Activated CD8-positive, alpha-beta T cell treated with anti-CD3 and anti-CD28 coated beads, Interleukin-2, amount 10 ng/mL, durations not matched to agents 7 days and 5 days (primary cell): ENCODE measurements at places on chromosomes 13 and 19. TPM values are rescaled to one million over a fixed set of nuclear protein-coding genes. Genes with fewer than 3 reads are reported as not detected.

ZNF98 gene
- not detected for total RNA-seq

SIX5 gene
- 0.89 TPM for total RNA-seq

DNA sequence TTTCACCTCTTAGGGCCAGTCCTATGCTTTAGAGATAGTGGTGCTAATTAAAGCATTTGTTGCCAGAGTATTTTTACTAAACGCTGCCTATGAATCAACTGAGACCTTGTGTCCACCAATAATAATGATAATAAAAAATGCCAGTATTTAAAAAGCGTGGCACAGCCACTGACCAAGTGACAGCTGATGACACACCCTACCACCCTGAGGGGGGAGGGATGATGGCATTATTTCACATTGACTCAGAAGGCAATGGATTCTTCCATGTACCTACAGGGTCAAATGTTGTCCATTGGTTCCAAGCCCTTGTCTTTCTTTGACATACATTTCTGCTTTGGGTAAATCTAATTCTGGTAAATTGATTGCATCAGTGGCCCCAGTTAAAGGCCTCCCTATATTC, 384.4 kb downstream of the DLEU7 start:
- H3K27ac ChIP-seq = no peak overlapping the region
- H3K36me3 ChIP-seq = no peaks in the 10 kb centered on the region
- no peak overlapping the region for H3K4me3 ChIP-seq

GRCh38 chr13:101522607-101523006, 70.1 kb downstream of the ITGBL1 start:
- peaks cover 15% of the 10 kb centered on the region for H3K27me3 ChIP-seq
- DNase-seq = no peak
- peaks cover 8% of the 10 kb centered on the region for H3K36me3 ChIP-seq
- no peak overlapping the region for H3K27ac ChIP-seq

GRCh38 chr13:23771956-23772355, 117.2 kb downstream of the MIPEP start:
- H3K36me3 ChIP-seq = no peaks in the 10 kb centered on the region
- H3K4me1 ChIP-seq = peaks cover 10% of the 10 kb centered on the region
- DNase-seq = no peak
- H3K4me3 ChIP-seq = no peak overlapping the region
- H3K27ac ChIP-seq = no peak overlapping the region
